ENCODE measurements at places on chromosomes 3 and 15.

GRCh38 chr3:170038434-170039110, 777 bp downstream of the GPR160 start:
- DNase-seq, result peak; percentile 10

DNA sequence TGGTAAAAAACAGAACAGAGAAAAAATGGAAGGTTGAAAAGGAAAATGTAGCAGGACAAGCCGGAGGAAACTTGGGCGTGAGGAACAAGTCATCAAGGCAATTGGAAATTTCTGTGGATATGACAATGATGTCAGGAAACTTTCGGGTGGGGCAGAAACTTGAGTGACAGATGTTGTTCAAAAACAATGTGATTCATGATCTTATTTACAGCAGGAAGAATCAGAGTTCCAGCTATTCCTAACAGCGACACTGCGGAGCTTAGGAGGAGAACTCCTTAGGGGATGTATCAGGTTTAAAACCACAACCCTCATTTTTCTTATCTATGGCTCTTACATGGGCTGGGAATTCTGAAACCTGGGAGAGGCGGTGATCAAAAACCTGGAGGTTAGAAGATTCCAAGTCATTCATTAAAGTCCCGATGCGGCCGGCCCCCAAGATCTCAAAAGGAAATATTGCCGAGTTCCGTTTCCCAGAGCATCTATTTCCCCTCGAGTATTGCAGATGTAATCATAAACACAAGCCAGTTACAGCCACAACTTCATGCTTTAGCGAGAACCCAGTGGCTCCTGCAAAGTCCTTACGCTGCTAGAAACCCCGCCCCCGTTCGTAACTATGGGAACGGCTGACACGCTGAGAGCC, 659 bp upstream of the ARRDC4 start:
- DNase-seq, result peak; percentile 34

- DNase-seq, result no peak
These were observed 983.6 kb upstream of the NR2F2 start for GRCh38 chr15:95346721-95347475.

- peak; percentile 7 for DNase-seq
These were observed 178.8 kb downstream of the NSMCE3 start for GRCh38 chr15:29090617-29091466.

GRCh38 chr15:35925275-35926006, 379.5 kb upstream of the DPH6 start:
- DNase-seq, result peak; percentile 9

- no peak for DNase-seq
These were observed 31.3 kb downstream of the HOMER2 start for GRCh38 chr15:82921242-82921641.

- no peak for DNase-seq
These were observed 105.3 kb upstream of the UBE3A start for GRCh38 chr15:25544076-25544475.

- no peak for DNase-seq
These were observed 84.6 kb downstream of the PEAK1 start for GRCh38 chr15:77335298-77335697.

DNA sequence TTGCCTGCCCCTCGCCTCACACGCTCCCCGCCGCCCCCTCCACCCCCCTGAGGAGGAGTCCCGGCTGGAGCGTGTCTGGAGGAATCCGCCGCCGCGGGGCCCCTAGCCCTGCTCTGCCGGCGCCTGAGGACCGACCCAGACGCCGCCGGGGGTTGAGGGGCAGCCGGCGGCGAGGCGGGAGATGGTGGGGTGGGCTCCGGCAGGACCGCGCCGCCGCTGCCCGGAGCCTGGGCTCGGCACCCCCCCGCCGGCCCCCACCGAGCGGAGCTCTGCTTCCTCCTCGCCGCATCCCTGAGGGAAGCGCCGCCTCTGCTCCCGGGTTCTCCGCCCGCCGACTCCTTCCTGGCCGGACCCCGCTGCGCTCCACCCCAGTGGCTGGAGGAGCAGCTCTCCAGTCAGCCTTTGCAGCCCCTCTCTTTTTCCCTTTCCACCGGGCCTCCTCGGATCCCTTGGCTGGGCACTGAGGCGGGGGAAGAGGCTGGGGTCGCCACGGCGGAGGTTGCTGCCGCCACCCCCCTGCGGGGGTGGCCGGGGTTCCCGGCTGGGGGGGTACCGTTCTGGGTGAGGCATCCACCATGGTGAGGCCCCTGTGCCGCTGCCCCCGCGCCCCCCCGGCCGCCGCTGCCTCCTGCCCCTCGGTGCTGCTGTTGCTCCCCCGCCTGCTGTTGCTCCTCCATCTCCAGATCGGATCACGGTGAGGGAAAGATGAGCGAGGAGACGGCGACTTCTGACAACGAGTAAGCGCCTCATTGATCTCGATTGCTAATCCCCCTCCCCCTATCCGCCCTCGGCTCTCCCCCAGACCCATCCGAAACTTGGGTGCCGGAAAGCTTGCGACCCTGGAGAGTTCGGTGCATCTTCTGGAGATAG, at the start of gene SPRED1:
Gene SPRED1, plus strand, starts transcription at position 356 of the 870 bp plus-strand sequence. Its CDS starts 350 bp downstream, at position 706.
- DNase-seq, result peak; percentile 52

DNA sequence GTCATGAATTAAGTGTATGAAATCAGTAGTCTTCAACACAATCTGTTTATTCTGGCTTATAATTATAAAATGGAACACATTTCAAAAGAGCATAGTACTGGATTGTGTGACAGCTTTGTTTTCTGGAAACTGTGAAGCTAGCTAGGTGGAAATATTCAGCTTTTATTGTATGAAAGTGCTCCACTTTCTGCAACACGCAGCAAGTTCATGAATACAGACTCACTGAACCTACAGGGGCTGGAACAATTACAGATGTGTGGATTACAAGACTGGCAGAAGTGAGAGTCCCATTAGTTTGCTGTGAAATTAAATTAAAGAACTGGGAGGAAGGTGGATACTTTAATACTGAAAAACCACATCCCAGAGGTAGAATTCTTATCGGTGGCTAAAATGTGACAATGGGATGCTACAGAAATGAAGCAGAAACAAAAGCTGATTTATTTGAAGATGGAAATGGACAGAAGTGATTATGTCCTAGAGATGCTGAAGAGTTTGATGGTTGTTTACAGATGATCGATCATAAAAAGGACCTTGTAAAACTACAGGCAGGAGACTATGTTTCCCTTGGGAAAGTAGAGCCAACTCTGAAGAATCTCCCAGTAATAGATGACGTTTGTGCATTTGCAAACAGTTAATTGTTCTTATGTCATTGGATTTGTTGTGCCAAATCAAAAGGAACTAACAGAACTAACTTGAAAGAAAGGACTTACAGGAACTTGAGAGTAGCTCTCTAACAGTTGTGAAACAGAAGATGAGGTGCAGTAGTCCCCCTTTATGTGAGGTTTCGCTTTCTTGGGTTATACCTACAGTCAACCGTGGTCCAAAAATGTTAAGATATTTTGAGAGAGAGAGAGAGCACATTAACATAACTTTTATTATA, 15.7 kb downstream of the TF start:
- DNase-seq, result no peak

- DNase-seq, result peak; percentile 69
These were observed 153.3 kb downstream of the P3H2 start for GRCh38 chr3:189967254-189967865.

GRCh38 chr3:31621314-31621713, 88.6 kb downstream of the STT3B start:
- no peak for DNase-seq

DNA sequence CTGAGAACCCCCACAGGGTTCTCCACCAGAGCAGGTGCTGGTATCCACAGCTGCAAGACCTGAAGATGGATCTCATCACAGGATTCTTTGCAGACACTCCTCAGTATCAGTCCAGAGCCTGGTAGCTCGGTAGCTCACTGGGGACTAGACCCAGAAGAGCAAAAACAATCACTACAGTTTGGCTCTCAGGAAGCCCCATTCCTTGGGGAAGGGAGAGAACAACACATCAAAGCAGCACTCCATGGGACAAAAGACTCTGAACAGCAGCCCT, 22.2 kb downstream of the STRIT1 start:
- no peak for DNase-seq

DNA sequence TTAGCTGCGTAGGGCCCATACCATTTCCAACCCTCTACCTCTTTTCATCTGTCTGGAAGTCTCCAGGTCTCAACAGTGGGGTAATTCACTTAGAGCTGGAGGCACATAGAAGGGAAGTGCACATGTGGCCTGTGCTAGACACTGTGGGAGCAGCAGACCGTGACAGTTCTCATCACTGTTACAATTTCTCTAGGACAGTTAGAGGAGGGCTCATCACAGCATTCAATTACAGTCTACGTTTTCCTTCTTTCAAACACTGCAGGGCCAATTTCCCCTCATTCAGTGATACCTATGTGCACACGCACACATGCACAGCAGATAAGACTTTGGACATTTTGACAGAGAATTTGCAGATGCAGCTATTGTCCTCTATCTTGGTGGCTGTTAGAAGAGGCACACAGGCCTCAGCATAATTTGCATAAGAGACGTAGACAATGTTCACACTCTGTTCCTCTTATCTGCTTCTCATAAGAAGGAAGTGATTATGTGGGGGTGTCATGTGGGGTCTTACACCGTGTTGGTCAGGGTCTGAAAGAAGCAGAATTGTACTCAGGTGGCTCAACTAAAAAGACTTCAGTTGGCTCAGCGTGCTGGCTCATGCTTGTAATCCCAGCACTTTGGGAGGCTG, 12.6 kb upstream of the HRG start:
- no peak for DNase-seq

- peak; percentile 77 for DNase-seq
These were observed 98.2 kb downstream of the ANXA2 start for GRCh38 chr15:60299452-60300047.

GRCh38 chr3:8492744-8493511, 8.7 kb upstream of the LMCD1 start:
- no peak for DNase-seq

DNA sequence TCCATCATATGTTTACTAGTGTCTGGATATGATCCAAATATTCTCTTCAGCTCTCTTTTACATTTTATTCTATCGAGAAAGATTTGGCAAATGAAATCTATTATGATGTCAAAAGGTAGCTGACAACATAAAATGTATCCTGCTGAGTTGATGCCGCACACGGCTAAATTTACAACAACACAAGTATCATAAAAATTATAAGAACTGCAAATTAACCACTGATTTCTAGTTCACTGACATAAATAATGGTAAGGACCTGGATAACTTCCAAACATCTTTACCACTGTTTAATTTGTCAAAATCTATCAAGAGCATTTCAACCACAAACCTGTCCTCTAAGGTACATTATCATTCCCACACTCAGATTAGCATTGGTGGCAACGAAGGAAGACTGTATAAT, 244.5 kb downstream of the FOXP1 start:
- DNase-seq, result no peak

DNA sequence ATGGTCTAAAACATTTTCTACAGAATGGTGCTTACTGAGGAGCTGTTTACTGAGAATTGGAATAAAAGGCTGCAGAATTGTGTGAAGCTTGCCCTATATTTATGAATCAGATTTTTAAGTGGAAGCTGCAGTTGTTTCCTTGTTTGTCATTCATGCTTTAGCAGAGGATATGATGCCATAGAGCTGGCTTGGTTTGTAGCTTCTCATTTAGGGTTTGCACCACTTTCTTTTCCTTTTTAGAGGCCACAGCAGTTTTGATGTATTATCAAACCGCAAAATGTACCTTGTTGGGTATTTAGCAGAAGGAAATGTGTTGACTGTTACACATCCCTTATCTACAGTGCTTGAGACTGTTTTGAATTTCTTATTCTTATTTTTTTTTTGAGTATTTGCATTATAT, 66.2 kb downstream of the RASA2 start:
- DNase-seq, result no peak

DNA sequence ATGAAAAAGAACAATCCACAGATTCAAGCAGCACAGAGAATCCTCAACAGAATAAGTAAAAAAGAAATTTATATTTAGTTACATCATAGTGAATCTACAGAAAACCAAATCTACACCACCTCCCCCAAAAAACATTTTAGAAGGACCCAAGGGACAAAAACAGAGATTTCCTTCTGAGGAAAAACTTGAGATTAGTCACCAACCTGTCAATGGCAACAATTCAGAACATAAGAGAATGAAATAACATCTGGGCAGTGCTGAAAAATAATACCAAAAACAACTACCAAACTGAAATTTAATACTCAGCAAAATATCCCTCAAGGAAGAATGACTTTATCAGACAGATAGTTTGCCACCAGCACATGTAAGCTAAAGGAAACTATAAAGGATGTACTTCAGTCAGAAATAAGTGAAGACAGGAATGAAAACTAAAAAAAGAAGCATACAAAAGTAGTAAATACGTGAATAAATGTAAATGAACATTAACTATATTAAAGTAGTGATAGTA, 260.7 kb downstream of the ULK4 start:
- DNase-seq, result no peak

GRCh38 chr15:90838139-90838538, 30.2 kb upstream of the FURIN start:
- DNase-seq, result no peak

DNA sequence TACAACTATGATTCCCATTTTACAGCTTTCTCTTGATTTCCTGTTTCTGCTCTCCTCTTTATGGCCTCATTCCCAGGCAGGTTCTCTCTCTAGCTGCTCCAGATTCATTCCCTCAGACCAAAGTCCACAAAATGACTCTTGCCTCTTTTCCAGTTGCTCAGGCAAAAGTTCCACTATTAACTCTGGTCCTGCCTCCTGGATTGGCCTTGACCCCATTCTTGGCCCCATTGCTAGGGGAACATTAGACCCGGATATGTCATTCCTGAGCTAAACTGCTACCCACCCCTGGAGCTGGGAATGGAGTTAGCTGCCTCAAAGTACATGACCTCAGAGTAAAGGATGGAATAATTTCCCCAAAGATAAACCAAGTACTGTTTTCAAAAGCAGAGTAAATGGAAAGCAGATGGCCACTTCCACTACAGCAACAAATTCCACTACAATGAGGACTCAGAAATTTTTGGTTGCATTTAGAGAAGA, 73.0 kb upstream of the GAP43 start:
- DNase-seq, result no peak

DNA sequence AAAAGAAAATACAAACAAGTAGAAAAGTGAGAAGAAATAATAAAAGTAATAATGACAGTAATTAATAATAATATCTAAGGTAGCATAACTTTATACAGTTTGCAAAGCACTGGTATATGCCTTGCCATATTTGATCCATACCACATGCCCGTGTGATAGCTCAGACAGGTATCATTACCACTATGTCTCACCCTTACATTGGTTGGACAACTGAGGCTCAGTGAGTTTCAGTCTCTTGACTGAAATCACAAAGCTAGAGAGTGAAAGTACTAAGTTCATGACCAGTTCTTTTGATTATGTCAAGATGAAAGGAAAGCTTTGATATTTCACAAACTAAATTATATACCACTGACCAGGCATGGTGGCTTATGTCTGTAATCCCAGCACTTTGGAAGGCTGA, 408.9 kb downstream of the GAP43 start:
- no peak for DNase-seq
